ENCODE measurements at places on chromosomes 3 and 15. TPM values are rescaled to one million over a fixed set of nuclear protein-coding genes. Genes with fewer than 3 reads are reported as not detected.

DNA sequence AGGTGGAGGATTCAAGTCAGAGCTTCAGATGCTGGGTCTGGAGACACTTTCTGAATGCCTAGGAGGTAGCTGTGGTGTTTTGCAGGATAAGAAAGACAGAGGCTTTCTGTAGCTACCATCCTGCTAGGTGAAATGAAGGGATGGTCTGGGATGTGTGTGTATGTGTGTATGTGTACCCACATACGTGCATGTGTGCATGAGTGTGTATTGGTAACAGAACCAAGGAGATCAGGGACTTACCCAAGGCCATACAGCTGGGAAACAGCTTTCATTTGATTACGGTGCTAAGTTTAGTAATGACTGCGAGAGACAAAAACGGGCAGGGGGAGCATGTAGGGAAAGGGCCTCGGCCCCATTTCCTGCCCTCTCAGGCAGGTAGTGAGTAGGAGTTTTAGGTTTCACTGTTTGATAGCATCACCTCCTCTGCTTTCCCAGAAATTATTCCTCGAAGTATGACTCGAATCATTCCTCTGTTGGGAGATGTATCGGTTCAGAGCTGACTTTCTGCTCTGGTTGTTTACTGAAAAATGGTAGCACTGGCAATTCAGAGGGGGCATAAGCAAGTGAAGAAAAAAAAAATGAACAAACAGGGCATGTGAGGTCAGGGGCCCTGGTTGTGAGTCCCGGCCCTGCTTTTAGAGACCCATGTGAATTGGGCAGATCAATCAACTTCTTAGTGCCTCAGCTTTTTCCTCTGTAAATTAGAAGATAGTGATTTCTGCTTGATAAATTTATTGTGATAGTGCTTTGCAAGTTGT, 130.7 kb downstream of the LPP start:
- H3K36me3 ChIP-seq: no peaks in the 10 kb centered on the region
- H3K27ac ChIP-seq: peak overlapping the region; percentile 86
- H3K27me3 ChIP-seq: no peaks in the 10 kb centered on the region
- no peak for DNase-seq
- peaks cover 80% of the 10 kb centered on the region for H3K4me1 ChIP-seq
- no peak overlapping the region for H3K4me3 ChIP-seq

DNA sequence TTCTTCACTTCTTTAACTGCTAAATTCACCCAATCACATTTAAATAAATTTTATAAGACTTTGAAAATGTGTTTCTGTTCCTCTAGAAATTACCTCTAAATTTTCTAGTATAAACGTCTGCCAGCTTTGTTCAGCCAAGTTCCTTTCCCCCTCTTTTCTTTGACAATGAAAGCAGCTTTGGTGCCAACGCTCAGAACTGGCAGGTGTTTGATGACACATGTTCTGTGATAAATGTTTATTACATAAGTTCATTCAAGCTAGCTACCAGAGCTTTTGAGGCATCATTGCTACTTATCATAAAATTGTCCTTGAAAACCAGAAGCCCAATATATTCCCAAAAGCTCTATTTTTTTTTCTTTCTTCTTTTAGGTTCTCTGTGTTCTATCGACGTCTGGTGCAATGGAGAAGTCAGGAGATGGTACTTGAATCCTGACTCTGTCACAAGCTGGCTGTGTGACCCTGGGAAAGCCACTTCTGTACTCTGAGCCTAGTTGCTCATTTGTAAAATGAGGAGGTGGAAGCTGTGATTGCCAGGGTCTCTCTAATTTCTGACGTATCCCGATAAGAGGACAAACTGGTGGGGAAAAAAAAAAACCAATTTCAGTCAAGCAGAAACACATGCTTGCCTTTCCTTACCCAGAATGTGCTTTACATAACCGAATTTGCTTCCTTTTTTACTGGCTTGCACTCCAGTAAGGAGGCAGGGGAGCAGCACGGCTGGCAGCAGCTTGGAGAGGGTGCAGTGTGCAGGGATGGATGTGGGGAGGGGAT, 187.1 kb upstream of the LPP start:
- peak overlapping the region; percentile 28 for H3K27ac ChIP-seq
- no peaks in the 10 kb centered on the region for H3K4me1 ChIP-seq
- no peak overlapping the region for H3K4me3 ChIP-seq

DNA sequence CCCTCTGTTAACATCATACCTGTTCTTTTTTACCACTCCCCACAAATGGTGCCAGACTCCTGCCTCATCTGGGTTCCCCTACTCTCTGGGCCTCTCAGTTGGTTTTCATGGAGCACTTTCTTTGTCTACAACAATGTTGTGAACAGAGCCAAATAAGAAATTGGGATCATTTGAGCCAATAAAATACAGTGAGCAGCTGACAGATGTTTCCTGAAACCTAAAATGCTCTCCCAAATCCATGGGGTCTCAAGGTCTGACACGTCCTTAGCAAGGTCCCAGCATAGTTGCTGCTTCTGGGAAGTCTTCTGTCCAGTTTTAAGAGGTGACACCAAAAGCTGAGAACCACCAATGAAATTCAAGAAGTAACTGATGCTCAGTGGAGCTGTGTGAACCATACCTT, 1.7 kb downstream of the NMNAT3 start:
- no peak overlapping the region for H3K27ac ChIP-seq
- no peak overlapping the region for H3K4me3 ChIP-seq
- H3K36me3 ChIP-seq: no peaks in the 10 kb centered on the region
- H3K27me3 ChIP-seq: no peaks in the 10 kb centered on the region
- DNase-seq: no peak

- no peak overlapping the region for H3K27ac ChIP-seq
- H3K36me3 ChIP-seq: peaks cover 33% of the 10 kb centered on the region
- H3K27me3 ChIP-seq: no peaks in the 10 kb centered on the region
Measured at GRCh38 chr3:111936967-111937366, 41.9 kb upstream of the ABHD10 start.

- DNase-seq: no peak
- H3K36me3 ChIP-seq: no peaks in the 10 kb centered on the region
- no peaks in the 10 kb centered on the region for H3K27me3 ChIP-seq
- H3K4me3 ChIP-seq: no peak overlapping the region
- H3K4me1 ChIP-seq: no peaks in the 10 kb centered on the region
Measured at GRCh38 chr3:151501923-151502632, 41.2 kb upstream of the IGSF10 start.

DNA sequence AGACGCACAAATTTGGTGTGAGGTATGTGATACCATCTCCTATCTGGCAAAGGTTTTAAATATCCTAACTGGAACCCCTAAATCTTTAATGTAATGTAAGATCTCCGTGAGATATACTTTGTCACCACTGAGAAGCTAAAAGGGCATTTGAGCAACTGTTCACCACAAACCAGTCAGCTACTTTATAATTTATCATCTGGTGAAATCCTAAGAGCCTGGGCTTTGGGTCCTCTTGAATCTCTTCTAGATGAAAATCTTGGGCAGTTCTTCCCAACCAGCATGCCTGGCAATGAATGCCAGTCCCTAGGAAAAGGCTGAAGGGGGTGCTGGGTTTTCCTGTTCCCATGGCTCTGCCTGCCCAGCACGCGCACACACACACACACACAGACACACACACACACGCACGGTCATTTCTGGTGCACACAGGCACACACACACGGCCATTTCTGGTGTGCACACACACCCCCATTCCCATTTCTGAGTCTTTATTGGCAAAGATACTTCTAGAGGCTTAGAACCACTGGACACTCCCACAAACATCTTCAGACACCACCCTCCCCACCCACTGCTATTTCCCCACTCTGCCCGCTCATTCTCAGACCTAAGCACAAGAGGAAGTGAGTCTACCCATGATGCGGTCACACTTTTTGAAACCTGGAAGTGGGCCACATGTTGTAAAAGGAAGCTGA, 72.6 kb downstream of the MYO1E start:
- H3K4me3 ChIP-seq: no peak overlapping the region
- peaks cover 34% of the 10 kb centered on the region for H3K4me1 ChIP-seq
- DNase-seq: peak; percentile 91
- no peaks in the 10 kb centered on the region for H3K36me3 ChIP-seq
- peak overlapping the region; percentile 42 for H3K27ac ChIP-seq
- no peaks in the 10 kb centered on the region for H3K27me3 ChIP-seq

GRCh38 chr3:190319660-190320059, 2.6 kb downstream of the CLDN1 start:
- no peaks in the 10 kb centered on the region for H3K4me1 ChIP-seq
- DNase-seq: no peak
- H3K27me3 ChIP-seq: no peaks in the 10 kb centered on the region
- no peak overlapping the region for H3K4me3 ChIP-seq
- no peak overlapping the region for H3K27ac ChIP-seq

GRCh38 chr3:13727890-13728289, 152.0 kb downstream of the WNT7A start:
- no peak for DNase-seq
- no peaks in the 10 kb centered on the region for H3K27me3 ChIP-seq
- H3K36me3 ChIP-seq: no peaks in the 10 kb centered on the region
- no peaks in the 10 kb centered on the region for H3K4me1 ChIP-seq

DNA sequence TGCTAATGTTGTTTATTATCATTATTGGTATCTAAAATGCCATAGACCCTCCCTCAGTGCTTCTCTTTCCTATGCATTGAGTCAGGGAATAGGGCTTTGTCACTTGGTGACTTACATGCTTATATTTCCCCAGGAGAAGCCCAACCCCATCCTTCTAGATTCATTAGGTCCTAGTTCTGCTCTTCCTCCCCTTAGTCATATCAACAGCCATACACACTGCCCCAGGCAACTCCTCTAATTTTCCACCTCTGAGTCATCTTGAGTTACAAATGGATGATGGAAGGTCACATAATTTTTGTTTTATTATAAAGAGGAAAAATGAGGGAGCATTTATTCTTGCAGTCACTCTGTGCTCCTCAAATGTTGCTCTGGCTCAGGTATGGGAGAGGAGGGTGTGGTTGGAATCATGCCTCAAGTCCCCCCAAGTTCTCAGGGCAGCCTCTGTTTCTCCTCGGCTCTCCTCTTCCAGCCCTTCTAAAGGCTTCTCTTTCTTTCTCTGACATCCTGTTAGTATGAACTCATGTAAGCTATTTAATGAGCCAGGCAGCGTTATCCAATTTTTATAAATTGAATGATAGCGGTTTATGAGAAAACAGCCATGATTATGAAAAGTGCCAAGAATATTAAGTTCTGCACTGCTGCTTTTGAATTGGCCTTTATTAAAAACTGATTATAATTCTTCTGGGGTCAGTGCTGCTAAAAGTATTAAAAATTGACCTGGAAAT, 45.6 kb upstream of the FSTL1 start:
- H3K27me3 ChIP-seq: no peaks in the 10 kb centered on the region
- DNase-seq: no peak
- peaks cover 22% of the 10 kb centered on the region for H3K4me1 ChIP-seq
- peak overlapping the region; percentile 31 for H3K27ac ChIP-seq
- H3K4me3 ChIP-seq: no peak overlapping the region

DNA sequence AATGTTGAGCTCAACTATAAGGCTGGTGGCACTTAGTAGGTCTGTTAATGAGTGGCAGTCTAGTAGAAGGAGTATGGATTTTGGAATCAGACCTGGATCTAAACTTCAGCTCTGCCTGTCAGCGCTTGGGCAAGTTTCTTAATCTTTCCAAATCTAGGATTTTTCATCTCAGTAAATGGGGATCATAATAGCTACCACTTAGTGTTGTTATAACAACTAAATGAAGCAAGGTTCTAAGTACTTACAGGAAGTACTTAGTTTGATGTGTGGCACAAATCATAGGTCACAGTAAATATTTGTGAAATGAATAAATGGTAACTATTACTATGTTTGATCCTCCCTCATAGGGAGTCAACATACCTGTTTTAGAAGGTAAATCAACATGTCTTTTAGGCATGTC, 31.4 kb downstream of the SLC49A4 start:
- H3K4me1 ChIP-seq: peaks cover 5% of the 10 kb centered on the region
- H3K27me3 ChIP-seq: no peaks in the 10 kb centered on the region
- H3K4me3 ChIP-seq: no peak overlapping the region
- no peak overlapping the region for H3K27ac ChIP-seq

DNA sequence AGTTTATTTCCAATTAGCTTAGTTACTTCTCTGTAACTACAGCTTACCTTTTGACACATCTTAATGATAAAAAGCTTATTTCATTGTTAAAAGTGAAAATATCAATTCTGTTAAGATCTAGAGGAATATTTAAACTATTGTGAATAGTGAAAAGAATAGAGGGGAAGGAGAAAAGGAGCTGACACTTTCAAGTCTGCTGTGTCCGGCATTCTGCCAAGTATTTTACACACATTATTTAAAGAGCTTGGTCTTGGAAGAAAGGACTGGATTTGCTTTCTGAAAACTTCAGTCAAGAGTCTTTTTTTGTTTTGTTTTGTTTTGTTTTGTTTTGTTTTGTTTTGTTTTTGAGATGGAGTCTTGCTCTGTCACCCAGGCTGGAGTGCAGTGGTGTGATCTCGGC, 34.8 kb downstream of the CCDC80 start:
- H3K4me3 ChIP-seq: no peak overlapping the region
- peaks cover 13% of the 10 kb centered on the region for H3K4me1 ChIP-seq
- no peak for DNase-seq
- H3K36me3 ChIP-seq: no peaks in the 10 kb centered on the region

DNA sequence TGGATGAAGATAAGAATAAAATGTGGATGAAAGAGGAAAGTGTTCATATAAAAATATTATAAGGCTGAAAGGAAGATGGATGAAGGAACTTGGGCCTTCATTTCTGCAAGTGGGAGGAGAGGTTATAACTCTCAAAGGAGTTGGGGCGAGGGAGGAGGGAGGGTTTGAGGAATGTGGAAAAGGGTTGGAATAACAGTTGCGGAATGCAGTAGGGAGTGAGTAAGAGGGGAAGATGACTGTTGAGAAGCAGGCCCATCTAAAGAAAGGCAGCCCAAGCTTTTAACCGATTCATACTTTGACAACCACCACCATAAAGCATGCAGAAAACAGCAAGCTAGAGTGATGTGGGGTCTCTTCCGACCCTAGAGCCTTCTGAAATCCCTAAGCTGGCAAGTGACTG, 8.3 kb upstream of the TM4SF4 start:
- no peak for DNase-seq
- no peaks in the 10 kb centered on the region for H3K27me3 ChIP-seq
- no peaks in the 10 kb centered on the region for H3K4me1 ChIP-seq
- H3K36me3 ChIP-seq: no peaks in the 10 kb centered on the region

DNA sequence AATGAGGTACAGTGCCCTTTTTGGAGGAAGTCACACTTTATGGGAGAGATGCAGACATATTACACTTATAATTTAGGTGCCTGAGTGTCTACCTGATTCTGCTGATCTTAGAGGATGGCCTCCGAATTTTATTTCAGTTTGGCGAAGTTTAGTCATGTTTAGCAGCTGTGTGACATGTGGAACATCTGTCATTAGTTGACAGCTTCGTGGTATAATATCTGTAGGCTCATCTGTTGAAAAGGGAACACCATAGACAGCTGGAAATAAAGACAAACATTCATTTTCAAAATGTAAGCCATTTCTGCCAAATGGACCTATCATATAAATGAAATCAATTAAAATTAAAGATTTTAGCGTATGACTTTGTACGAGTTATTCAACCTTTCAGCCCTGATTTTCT, 165.4 kb downstream of the CFAP20DC start:
- H3K27me3 ChIP-seq: no peaks in the 10 kb centered on the region
- no peaks in the 10 kb centered on the region for H3K4me1 ChIP-seq
- no peaks in the 10 kb centered on the region for H3K36me3 ChIP-seq

- DNase-seq: no peak
- no peaks in the 10 kb centered on the region for H3K36me3 ChIP-seq
- H3K4me1 ChIP-seq: no peaks in the 10 kb centered on the region
- H3K27ac ChIP-seq: no peak overlapping the region
Measured at GRCh38 chr15:93645594-93645993, 556.6 kb upstream of the RGMA start.

- H3K36me3 ChIP-seq: no peaks in the 10 kb centered on the region
- no peak for DNase-seq
- H3K4me3 ChIP-seq: no peak overlapping the region
- H3K27ac ChIP-seq: no peak overlapping the region
- H3K27me3 ChIP-seq: no peaks in the 10 kb centered on the region
Measured at GRCh38 chr15:37773111-37773860, 161.2 kb upstream of the TMCO5A start.

OXSM gene
- 17.2 TPM for total RNA-seq

MOBP gene
- total RNA-seq: not detected

GOLGA8J gene
- total RNA-seq: not detected

CCR8 gene
- total RNA-seq: not detected

PRSS50 gene
- 0.12 TPM for total RNA-seq

SKOR1 gene
- 0.12 TPM for total RNA-seq
